Ecto neural progenitor cell (in vitro differentiated cells): ENCODE measurements at places on chromosomes 4 and X.

GRCh38 chr4:183202523-183202922 is 103.5 kb downstream of the WWC2 start:
- DNase-seq, result no peak

DNA sequence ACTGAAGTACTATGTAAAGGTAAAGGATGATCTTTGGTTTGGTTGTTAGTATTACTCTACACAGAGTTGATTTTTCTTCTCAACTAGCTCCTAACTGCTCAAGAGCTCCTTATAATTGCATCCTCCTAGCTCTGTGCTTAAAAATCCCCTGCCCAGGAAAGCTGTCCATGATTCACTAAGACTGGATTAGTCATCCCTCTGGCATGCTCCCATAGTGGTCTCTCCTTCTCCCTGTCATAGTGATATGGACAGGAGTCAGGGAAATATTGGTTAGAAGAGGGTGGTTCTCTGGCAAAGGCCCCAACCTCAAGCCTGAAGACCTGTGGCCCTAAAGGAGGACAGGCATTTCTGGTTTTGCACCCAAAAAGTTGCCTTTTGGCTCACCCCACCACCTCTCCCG is 242.3 kb upstream of the KCNIP4 start:
- DNase-seq, result no peak

GRCh38 chrX:111133389-111133788 is 37.4 kb downstream of the PAK3 start:
- no peak for DNase-seq

DNA sequence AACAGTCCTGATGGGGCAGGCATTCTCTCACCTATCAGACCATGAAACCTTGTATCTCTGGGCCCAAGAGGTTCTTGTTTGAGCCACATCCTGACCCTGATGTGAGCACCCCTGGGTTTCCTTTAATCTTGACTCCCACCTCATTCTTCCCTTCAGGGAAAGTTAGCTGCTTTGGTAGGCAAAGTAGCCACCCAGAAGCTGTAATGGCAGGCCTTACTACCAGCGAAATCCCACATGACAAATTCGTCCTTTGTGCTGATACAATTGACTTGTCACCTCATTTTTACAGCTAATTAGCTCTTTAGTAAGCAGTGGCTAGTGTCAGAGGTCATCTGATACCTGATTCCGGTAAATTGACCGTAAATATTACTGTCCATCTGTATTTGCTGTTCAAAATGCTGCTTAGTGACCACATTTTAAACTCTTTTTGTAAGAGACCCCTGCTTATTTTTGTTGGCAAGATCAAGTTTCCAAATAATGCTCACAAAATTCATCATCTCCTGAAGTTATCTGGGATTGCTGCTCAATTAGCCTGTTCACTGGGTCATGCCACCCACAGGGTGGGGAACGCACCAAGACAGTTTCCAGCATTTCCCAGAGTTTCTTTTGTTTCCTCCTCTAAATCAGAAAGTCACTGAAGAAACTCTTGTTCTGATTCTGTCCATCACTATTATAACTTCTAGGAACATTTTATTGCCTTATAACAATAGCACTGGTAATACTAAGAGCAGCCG is 329.7 kb downstream of the GPAT3 start:
- peak; percentile 55 for DNase-seq

- no peak for DNase-seq
These were observed 170.9 kb downstream of the APBB2 start for GRCh38 chr4:41043465-41043864.

DNA sequence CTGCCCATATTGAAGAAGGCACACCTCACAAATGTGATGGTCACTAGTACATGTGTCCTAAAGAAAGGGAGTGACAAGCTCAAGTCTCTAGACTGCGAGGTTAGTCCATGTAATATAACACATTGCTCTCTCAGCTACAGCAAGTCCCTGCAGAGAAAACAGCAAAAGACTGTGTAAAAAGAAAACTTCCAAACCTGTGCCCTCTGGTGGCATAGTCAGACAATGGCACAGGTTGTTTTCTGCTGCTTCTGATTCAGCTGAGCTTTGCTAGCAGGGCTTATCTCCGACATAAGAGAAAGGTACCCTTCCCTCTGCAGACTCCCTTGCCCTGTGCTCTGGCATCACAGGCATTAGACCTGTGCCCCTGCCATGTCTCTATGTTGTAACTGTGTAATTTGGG is 1.4 kb upstream of the SERPINA7 start:
- DNase-seq, result no peak

- DNase-seq, result no peak
These were observed 140.6 kb upstream of the GPC4 start for GRCh38 chrX:133555782-133556458.

DNA sequence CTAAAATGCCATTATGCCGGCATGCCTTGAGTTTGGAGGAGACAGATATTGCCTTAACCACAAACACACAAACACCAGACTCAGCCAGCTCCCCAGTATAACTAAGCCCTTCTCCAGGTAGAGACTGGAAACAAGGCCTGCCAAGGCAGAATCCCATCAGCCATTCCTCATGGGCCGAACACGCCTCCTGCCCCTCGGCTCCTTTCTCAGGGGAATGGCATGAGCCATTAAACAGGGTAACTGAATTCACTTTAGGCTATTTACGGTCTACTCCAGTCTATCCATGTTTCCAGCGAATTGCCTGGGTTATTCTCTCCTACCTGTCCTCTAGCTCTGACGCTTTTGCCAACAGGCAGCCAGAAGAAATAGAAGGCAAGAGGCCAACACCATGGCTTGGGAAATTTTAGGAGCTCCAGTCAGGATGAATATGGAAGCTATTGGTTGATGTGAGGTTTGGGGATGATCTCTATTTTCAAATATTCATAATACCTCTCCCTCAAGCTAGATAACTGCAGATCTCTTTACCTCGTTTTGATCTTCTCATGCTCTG is 4.9 kb downstream of the SEL1L3 start:
- DNase-seq, result no peak

DNA sequence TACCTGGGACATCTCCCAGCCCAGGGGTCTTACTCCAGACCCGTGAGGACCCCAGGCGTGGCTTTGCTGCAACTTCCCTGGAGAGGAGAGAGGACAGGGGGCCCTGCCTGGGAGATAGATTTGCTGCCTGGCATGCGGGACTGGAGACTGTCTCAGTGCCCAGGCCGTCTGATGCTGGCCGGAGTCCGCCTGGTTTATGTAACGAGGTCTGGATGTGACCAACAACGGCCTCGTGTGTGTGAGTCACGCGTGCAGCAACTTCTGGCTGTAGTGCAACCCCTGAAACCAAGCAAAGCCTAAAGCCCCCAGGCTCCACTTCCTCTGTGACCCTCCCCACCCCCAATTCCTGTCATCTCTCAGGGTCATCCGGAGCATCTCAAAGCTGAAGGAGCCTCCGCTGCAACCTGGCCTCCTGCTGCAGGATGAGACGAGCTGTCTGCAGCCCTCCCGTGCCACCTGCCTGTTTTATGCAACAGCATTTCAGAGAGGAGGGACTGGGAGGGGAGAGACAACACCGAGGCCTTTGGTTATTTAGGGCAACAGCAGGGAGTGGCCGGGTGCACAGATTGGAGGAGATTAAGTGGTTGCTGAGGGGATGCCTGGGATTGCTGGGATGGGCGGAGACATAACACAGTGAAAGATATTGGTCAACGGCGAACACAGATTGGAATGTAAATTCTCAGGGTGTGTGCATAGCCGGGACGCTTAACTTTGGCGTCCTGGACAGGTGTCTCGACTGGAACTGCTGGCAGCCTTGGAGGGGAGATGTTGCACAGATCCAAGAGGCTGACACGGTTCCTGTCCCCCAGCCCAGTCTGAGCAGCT is 16.0 kb downstream of the XG start:
- peak; percentile 54 for DNase-seq

GRCh38 chr4:165867961-165868360 is 5.1 kb upstream of the TLL1 start:
- DNase-seq, result no peak

DNA sequence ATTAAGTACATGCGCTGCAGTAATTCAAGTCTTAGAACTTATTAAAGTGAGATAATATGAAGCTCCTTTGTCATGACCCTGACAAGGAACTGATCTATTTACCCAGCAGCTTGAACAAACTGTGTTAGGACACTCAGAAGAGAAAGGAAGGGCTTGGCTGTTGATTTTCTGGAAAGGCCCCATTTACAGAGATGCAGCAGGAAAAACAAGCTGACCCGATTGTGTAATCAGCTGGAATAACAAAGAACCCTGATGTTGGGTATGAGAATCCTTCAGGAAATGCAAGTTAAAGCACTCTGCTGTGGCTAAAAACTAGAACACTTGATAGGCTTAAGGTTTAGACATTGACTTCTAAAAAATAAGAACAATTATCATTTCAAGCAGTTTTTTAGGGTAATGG is 64.8 kb downstream of the TBC1D9 start:
- no peak for DNase-seq

DNA sequence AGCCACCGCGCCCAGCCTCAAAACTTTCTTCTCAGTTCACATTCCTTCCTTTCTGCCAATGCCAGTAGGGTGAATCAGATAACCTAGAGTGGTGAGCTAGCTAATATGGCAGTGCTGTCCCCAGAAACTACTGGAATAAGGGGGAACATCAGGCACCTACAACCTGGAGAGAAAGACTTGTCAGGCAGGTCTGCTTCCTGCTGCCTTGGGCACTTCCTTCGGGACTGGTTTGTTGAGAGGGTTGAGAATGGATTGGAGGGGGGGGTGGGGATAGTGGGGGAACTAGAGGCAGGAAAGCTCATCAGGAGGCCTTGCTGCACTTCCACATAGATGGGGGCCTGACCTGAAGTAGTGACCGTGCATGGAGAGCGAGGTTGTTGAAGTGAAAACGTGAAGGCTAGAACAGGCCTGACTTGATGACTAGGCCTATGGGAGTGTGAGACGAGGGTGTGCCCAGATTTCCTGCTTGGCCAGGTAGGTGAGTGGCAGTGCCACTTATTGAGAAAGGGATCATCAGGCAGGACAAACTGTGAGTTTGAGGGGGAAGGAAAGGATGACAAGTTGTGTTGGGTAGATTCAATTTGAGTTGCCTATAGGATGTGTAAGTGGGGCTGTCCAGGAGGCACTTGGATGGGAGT is 33.4 kb downstream of the SLC25A5 start:
- no peak for DNase-seq

GRCh38 chr4:172412851-172413580 is 599.8 kb downstream of the GALNTL6 start:
- DNase-seq, result no peak

DNA sequence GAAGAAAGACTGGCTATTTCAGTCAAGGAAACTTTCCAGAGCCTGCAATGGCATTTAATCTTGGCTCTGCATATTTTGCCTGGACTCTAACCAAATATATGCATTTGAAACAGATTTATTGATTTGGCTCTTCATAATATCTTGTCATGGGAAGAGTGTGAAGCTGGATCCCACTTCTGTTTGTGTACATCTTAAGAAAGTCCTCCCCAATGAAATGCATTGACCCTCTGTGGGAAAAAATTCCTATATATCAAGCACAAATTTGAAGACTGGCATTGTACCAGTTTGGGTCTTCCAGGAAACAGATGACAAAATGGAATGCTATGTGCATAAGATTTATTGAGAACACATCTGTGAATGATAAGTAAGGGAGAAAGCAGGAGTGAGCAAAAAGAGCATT is 897.3 kb upstream of the TENM3 start:
- no peak for DNase-seq

DNA sequence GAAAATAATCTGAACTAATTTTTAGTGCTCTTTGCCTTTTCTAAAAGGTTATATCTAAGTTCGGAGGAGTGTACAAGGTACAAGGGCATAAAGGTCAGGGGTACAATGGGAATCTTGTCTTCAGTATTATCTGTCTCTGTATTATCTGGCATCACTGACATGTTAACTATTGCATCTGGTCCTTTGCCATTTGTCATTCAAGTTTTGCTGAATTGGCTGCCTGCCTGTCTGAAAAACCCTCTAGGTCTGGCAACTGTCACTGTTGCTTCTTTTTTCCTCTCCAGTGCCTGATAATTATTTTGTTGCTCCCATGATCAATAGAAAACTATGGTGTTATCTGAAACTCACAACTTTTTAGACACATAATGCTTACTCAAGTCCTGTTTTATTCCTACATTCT is 112.5 kb upstream of the STK26 start:
- DNase-seq, result no peak
